ENCODE measurements at places on chromosomes 12 and 14.

- no peak for DNase-seq
Measured at GRCh38 chr12:65902500-65902899, 78.2 kb downstream of the HMGA2 start.

DNA sequence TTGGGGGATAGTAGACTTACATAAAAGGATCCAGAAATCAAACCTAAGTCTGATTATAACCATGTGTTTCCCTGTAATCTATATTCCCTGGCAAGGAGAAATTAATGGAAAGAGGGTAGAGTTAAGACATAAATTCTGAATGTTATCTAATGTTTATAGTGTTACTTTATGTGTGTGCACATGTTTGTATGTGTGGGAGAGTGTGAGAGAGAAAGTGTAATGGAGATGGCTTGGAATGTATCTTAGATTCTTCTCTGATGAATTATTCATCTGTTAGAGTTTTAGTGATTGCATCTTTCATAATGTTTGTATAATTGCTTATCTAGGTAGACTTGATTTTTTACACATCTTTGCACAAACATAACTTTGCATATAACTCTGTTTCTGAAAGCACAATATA lies 490.9 kb downstream of the FLRT2 start:
- DNase-seq: no peak

DNA sequence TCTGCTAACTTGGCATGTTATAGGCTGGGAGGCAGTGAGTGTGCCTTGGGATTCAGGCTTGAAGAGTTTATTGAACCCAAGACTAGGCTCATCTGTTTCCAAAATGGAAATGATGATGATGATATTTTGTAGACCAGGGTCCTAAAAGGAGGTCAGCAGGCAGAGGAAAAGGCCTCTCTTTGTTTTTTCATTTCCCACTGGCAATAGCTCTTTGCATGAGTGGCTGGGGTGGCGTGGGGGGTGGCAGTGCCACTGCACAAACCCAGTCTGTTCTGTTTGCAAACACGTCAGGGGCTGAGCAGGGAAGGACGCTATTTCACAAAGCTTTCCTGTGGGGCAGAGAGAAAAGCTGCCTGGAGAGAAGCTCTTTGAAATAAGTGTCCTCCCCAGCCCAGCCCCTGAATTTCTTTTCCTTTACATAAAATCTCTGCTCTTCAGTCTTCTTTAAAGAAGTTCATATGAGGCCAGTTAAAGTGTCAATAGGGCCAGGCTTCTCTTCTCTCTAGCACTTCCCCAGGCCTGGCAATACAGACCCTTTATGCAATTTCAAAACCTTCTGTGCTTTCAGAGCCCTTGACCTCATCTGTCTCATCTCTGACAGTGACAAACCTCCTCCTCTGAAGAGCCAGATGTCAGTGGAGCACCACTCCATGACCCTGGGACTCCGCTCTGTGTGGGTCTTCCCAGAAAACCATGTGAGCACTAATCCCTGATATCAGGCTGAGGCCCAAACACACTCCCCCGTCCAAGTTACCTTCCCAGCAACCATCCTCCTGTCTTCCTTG lies 72.8 kb downstream of the ZNF664 start:
- DNase-seq: no peak

- no peak for DNase-seq
Measured at GRCh38 chr12:93805736-93806141, 128.6 kb downstream of the CRADD start.

- no peak for DNase-seq
Measured at GRCh38 chr12:32651151-32651955, 27.7 kb upstream of the DNM1L start.

GRCh38 chr12:6425590-6426531 lies 18.9 kb upstream of the CD27 start:
- DNase-seq: no peak

DNA sequence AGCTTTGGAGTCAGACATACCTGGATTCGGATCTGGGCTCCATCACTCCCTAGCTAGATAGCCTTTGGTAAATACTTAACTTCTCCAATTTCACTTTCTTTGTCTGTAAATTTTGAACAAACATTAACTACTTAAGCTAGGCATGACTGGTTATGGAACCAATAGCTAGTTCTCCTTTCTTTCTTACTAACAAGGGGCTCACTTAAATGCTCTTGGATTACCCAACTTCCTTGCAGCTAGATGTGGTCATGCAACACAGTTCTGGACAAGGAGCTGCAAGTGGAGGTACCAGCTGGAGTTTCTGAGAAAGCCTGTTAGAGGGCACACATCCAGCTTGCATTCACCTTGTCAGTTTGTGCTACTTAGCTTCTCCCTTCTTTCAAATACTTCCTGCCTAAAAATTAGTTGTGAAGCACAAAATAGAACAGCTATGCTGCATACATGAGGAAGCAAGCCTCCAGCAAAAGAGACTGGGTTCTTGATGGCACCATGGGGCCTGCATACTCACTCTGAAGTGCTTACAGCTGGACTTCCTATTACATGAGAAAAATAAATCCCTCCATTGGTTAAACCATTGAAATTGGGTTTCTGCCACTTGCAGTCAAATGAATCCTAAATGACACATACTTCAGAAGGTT lies 210.1 kb upstream of the EEA1 start:
- no peak for DNase-seq

DNA sequence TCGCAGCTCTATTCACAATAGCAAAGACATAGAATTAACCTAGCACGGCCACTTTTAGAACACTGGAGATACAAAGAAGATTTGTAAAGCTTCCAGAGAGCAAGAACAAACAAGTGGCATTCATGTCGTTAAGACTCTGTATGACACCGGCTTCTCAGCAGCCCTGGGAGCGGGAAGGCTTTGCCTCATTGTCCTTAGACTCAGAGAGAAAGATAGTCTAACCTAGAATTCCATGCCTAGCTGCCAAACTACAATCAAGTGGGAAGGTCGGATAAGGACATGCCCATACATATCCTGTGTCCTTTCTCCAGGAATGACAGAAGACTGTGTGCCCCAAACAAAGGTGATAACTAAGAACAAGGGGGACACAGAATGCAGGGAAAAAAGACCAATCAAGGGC lies 1038.3 kb downstream of the BCL11B start:
- no peak for DNase-seq

DNA sequence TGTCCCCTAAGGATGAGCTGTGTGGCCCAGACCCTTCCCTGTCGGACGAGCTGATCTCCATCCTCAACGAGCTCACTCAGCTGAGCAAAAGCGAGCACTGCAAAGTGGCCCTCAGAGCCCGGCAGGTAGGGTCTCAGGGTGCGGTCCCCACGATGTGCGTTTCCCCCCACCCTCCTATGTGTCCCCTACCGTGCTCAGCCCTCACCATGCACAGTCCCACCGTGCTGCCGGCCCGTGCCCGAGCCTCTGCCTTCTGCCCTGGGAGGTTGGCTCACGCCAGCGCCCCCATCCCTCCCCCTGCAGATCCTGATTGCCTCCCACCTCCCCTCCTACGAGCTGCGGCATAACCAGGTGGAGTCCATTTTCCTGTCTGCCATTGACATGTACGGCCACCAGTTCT lies 86.6 kb downstream of the FOXN4 start:
- DNase-seq: no peak

DNA sequence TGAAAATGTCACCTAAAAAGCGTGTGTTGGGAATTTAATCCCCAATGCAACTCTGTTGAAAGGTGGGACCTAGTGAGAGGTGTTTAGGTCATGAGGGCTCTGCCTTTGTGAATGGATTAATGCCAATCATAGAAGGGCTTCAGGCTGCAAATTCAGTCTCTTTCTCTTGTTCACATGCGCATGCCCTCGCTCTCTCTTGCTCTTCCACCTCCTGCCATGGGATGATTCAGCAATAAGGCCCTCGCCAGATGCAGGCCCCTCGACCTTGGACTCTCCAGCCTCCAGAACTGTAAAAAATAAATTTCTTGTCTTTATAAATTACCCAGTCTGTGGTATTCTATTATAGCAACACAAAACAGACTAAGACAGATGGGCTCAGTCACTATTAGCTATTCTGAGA lies 55.4 kb downstream of the PLXNC1 start:
- DNase-seq: no peak

GRCh38 chr14:103628221-103628683 lies 759 bp upstream of the KLC1 start:
- DNase-seq: no peak

GRCh38 chr12:130334399-130334798 lies 3.3 kb upstream of the PIWIL1 start:
- DNase-seq: no peak

- no peak for DNase-seq
Measured at GRCh38 chr14:91996948-91997371, 42.9 kb downstream of the TRIP11 start.

DNA sequence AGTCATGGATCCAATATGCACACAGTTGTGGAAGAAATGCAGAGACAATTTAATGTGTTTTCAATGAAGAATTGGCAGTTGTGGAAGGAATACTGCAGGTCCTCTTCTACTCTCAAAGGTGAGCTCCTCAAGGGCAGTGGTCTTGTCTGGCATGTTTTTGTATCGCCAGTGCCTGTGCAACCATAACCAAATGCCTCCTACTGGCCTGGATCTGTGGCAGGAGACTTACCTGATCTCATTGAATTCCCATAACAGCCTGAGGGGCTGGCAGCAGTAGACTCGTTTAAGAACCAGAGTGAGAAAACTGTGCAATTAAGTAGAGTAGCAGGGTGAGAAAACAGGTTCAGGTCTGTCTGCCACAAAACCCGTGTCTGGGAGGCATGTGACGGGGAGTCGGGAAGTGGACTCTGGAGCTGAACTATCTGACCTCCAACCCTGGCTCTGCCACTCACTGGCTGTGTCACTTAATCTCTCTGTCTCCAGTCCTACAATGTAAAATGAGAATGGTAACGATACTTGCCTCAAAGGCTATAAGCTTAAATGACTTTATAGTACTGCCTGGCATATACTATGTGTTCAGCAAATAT lies 268.2 kb upstream of the SSTR1 start:
- DNase-seq: no peak

DNA sequence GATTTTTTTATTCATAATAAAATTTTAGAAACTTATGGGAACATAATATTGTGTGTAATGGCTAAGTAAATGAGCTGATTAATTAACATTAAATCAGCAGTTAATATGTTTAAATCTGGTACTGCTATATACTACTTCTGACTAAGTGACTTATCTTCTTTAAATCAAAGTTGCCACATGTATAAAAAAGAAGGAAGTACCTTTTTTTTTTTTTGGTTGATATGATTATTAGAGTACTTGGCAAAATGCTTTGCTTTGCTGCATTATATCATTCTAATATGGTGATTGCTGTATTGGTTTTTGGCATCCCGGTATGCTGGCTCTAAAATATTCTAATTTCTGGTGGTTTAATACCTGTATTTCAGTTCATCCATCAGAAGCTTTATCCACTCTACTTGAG lies 319.1 kb upstream of the RGS6 start:
- no peak for DNase-seq

DNA sequence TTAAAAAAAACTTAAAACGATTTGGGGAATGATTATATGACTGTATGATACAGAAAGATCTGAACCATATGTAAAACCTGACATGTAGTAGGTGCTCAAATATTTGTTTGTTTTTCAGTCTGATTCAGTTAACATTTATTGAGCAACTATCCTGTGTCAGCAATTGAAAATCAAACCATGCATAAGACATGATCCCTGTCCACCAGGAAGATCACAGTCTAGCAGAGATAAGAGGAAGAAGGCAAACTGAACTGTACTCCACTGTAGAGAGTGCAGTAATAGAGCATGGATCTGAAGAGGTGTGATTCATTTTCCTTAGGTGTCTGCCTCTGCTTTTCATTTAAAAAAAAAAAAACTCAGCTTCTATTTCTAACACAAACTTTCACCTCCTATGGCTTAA lies 7.9 kb upstream of the AK7 start:
- DNase-seq: no peak

DNA sequence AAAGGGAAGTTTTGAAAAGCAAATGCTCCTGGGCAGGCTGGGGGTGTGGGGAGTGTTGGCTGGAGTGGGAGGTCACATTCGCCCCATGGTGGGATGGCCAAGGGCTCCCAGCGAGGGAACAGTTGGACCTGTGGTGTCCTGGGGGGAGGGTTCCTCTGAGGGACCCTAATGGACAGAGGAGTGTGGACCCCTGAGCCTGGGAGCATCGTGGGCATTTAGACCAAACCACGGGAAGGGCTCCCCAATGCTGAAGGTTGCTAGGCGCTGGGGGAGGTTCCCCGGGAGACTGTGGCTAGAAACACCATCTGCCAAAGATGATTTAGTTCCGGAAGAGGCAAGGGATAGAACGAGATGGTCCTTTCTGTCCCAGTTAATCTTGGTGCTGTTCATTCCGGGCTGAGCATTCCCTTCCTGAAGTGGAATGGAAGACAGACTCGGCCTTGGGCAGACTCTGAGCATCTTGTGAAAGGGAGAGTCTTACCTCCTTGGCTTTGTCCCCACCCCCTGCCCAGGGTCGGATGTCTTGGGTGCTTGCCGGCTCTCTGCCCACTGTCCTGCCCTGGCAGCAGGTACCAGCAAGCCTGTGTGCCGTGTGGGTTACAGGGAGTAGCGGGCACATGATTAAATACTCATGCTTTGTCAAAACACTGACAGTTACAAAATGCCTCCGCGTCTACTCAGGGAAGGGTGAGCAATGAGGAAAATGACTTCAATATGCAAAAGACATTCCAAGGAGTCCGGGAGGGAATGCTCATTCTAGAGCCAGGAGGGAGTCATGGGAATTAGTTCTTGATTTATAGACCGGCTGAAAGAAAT lies 215.9 kb downstream of the CACNA1C start:
- DNase-seq: no peak

DNA sequence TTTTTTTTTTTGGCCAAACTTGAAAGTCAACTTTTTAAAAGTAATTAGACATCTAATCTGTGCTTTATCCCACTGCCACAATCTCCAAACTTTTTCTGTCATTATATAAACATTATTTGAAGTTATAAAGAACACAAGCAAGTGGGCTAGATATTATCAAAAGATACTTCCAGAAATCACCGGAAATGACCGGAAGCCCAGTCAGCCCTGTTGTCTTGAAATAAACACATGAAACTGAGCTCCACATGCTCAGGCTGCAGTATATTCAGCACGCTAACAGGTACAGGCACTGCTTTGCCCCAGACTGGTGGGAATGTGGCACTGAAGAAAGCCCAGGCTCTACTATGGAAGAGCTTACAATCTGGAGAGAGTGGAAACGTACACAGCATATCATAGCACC lies 158.9 kb upstream of the PLEKHG7 start:
- no peak for DNase-seq

DNA sequence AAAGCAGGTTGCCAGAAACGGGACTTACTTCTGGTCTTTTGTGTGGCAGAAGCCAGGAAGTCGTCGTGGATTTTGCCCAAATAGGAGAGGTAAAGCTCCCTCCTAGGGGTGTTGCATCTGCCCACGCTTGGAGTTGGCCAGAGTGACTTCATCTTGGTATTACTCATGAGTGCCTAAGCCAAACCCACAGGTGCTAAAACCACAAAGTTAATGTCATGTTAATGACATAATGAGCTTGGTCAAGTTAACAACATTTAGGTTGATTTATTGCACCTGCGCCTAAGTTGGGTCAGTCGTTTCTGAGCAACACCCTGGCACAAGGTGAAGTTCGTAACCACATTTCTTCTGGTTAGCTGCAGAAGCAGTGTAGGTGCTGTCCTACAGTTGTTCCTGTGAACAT lies 225.2 kb downstream of the FUT8 start:
- no peak for DNase-seq

- no peak for DNase-seq
Measured at GRCh38 chr14:77421201-77421600, 2.1 kb downstream of the NOXRED1 start.

GRCh38 chr14:21106176-21106497 lies 5.3 kb downstream of the TMEM253 start:
- no peak for DNase-seq

- DNase-seq: no peak
Measured at GRCh38 chr12:101209319-101210302, at the start of gene SLC5A8. Gene SLC5A8, minus strand, starts transcription at chr12:101210238. Its CDS starts 390 bp downstream, at chr12:101209848.

- no peak for DNase-seq
Measured at GRCh38 chr12:133026996-133027395, 10.3 kb upstream of the ZNF84 start.

Measured in brain pericyte (primary cell).